NCI-H1105 treated with DMSO at 0.1 percent for 48 hours (cell line): ENCODE measurements at places on chromosomes 1 and 21.

DNA sequence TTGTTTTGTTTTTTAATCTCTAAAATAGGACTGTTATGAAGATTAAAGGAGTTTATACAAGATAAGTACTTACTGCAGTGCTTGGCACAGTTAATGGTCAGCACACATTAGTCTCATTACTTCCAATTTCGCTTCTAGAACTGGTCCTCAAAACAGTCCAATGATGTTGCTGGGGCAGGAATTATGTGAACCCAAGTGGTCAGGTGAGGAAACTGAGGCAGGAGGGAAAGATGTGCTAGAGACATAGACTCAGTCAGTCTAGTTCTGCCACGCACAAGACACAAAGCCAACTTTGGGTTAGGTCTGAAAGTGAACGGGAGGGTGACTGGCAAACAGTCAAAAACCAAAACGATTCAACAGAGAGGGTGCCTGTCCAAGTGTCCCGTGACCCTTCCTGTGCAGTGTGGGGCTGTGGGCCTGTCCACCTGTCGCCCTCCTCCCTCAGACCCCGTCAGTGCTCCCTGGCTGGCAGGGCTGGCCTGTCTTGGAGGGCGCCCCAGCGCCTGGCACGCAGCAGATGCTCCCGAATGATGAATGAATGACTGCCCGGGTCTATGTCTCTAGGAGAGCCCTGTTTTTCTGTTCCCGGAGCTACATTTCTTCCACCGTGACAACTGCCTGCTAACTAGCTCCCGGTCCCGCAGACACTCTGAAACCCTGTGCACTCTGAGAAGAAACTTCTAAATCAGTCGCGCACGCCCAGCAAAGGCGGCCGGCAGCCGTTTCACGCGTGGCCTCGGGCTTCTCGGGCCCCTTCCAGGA, 2.4 kb downstream of the LRP8 start:
- no peak for DNase-seq

DNA sequence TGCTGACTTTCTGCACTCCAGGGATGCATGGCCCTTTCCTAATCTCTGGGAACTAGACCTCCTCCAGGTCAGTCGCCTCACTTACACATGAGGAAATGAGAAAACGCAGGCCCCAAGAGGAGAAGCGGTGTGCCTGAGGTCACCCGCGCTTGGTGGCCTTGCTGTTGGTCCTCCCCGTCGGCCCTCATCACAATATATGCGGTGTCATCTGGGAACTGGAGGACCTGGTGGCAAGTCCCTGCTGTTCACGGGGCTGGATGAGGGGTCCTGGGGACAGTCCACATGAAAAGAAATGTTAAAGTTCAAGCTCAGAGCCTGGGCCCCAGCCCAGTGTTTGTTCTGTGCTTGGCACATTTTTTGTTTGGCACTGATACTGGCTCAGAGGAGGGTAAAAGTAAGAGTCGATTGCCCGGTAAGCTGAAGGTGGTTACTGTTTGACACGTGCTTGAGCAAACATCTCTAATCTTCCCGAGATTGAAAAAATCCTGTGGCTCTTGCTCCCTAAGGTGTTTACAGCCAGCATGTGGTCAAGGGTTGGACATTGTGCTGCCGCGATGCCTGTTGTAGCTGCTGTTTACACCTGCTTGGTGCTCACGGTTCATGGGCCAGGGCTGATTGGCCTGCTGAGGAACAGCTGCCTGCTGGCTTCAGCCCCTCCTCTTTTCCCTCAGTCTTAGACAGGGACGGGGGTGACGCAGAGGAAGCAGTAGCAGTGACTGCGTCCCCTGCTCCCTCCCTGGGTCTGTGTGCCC, 5.2 kb downstream of the COQ8A start:
- DNase-seq: no peak

DNA sequence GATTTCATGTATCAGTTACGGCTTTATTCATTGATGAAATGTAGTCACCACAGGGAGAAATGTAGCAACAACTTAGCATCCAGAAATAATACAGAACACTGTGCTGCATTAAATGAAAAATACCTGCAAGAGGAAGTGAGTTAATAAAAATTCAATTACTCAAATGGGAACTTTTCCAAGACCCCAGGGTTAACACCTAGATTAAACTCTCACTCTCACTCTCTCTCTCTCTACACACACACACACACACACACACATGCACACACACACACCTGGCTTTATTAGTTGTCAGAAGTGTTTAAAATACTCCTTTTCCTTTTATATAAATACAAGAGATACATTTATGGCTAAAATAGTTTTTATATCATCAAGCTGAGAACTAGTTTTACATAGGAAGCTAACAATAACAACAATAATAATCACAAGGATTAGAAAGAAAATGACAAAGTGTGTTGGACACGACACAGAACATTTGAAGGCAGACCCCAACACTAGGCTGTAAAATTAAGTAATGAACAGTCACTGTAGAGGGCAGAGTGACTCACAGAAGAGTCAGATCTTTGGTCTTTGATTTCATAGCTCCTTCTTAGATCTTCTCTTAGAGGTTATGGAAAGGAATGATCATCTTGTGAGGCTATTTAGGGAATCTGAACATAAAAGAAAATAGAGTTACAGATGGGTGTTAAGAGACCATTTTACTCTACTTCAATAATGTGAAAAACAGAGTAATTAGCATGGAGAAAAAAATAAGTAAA, 1266.0 kb upstream of the ADGRL2 start:
- DNase-seq: peak; percentile 8

GRCh38 chr1:101293461-101294051, 56.7 kb downstream of the S1PR1 start:
- no peak for DNase-seq

- DNase-seq: no peak
Observed at GRCh38 chr21:9755611-9756010, 765.8 kb upstream of the TPTE start.

DNA sequence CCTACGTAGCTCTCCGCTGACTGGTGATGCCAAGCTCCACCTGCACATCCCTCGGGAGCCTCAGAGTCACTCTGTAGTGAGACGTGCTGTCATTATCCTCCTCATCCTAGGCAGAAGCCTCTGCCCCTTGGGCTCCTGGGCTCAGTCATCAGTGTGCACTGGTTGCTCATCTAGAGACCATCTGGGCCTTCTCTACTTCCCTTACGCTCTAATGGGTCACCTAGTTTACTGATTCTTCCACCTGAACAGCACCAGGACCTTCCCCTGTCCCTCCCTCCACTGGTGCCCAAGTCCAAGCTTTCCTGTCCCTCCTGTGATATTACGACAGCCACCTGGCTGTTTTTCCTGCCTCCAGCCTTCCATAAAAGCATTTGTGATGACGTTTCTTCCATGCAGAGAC, 136.1 kb upstream of the ERRFI1 start:
- no peak for DNase-seq

- DNase-seq: no peak
Observed at GRCh38 chr1:231926340-231926739, 299.8 kb downstream of the DISC1 start.

DNA sequence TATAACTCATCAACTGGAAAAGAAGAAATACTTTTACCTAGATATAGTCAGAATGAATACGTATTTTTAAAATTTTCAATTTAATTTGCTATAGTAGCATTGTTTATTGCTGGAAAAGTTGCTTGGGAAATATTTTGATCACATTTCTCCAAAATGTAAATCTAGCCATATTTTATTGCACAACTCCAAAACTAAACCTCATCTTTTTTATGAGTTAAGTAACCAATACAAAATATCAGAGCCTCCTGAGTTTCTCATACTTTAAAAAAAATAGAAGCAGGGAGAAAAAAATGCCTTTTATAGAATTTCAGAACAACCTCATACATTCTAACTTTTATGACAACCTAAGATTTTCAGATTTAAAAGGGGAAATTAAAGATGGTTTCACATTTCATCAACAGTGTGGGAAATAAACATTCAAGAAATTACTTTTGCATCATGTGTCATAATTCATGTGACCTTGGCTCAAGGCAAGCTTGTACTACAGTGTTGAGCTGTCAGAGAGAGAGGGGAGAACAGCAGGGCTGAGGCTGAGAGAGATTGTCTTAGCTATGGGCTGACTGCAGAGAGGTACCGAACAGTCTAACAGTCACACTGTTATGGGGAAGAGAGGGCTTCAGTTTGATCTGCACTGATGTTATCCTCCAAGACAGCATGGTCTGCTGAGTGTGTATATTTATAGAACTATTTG, 519.0 kb downstream of the LTN1 start:
- no peak for DNase-seq

GRCh38 chr1:159000625-159001024, 9.1 kb upstream of the IFI16 start:
- DNase-seq: peak; percentile 82

GRCh38 chr1:62977366-62977765, 193.4 kb downstream of the ATG4C start:
- no peak for DNase-seq

GRCh38 chr1:193549081-193549480, 362.7 kb upstream of the B3GALT2 start:
- DNase-seq: no peak

DNA sequence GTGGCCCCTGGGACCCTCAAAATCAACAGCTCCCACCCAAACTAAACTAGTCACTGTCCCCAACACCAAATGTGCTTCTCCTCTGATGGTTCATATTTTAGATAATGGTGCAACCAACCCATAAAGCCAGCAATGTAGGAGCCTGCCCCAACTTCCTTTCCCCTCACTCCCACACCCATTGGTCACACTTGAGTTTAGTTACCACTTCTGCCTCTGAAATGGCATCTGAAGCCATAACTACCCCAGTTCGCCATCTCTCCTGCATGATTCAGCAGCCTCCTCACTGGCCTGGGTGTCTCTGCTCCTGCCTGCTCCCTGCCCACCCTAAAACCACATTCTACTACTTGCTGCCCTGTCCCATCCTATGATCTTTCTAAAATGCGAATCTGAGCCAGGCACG, 3.4 kb upstream of the CDCP2 start:
- no peak for DNase-seq

DNA sequence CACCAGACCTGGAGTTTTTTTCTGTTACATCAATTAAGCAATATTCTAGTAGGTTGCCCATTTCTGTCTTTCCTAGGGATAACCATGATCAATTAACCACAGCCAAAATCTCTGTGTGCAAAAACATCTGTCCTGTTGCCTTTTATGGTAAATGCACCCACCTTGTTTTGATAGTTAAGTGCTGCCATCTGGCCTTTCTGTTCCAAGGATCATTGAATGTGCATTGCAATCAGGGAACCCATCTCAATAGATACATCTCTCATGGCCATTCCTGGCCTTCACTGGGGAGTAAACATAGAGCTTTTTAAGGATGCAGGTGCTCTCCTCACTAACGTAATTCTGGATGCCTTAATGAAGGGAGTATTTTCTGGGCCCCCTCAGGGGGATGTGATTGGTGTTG, 111.8 kb upstream of the KIAA1614 start:
- peak; percentile 48 for DNase-seq

- no peak for DNase-seq
Observed at GRCh38 chr1:231107600-231108326, 54.1 kb upstream of the TRIM67 start.

GRCh38 chr21:37153196-37153934, 80.3 kb downstream of the TTC3 start:
- DNase-seq: no peak

DNA sequence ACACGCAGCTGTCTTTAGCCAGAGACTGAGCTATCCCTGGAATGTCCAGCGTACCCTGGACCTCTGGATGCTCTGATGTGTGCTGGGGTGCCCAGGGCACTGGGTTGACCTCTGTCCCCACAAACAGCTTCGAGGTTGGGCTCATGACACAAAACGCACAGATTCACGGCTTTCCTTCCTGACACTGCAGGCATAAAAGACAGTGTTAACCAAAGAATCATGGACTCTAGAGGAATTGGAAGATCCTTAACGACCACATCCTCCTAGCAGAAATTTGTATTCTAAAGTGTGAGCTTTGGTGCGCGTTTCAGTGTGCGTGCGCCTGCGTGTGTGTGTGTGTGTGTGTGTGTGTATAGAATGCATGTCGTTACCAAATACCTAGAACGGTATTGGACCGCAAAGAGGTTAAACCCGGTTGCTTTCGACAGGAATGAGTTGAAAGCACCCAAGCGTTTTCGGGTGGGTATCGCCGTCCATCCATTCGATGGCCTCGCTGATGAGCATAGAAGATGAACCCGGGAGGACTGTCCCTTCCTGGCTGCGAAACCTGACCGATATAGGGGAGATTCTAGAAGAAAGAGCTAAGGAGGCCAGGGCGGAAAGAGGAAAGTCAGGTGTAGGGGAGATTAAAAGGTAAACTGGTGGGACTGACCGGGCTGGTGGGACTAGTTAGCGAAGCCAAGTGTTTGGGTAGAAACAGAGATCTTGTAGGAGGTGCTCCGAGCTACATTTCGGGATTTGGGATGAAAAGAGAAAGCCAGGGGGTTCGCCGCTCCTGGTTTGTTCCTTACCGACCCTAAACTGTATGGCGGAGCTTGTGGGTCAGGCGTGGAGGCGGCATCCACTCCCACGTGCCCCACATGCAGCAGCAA, 6.8 kb upstream of the LHX9 start:
- DNase-seq: no peak

DNA sequence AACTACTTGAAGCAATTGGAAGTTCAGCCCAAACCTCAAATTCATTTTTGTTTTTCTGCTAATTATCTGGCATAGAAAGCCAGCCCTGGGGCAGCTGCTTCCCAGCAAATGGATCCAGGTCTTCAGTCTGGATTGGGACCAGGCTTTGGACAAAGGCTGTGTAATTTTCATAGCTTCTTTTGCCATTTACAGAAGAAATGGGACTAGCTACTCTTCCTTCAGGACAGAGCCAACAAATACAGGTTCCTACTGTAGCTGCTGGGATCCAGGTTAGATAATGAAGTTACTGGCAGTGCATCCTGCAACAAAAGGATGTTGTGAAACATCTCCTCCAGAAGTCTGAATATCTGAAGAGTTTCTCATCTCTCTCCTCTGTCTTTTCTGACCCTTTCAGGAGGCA, 171.5 kb upstream of the CAMK1G start:
- DNase-seq: no peak

- no peak for DNase-seq
Observed at GRCh38 chr1:31627930-31628559, 10.6 kb downstream of the HCRTR1 start.

DNA sequence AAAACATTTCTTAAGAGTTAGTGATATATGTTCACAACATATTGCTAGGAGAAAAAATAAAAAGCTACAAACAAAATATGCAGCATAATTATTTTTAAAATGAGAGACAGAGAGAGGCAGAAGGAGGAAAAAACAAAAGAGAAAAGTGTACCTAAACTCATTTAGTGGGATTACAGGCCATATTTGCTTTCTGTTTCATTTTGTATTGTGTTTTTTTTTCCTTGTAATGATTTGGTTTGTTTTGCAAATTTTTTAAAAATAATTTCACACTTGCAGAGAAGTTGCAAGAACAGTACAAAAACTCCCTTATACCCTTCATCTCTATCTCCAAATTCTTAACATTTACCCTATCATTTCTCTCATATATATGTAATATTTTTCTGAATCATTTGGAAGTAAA, 65.0 kb downstream of the LBR start:
- DNase-seq: no peak

GRCh38 chr1:59332983-59333382, 36.1 kb downstream of the FGGY start:
- no peak for DNase-seq
